Left lung (tissue), 14 donors: ENCODE measurements at places on chromosomes 11 and 22. TPM values are rescaled to one million over a fixed set of nuclear protein-coding genes. Genes with fewer than 3 reads are reported as not detected.

Gene ZNRF3
- total RNA-seq = 8.8 TPM

Gene KBTBD4
- 13.3 TPM for total RNA-seq

Gene JRKL
- total RNA-seq = 13.0 TPM

Gene BRSK2
- 0.13 TPM for total RNA-seq

Gene DRD4
- total RNA-seq = 0.29 TPM

Gene C1QTNF4
- 0.21 TPM for total RNA-seq

Gene ACRV1
- not detected for total RNA-seq

Gene TMPRSS5
- 0.23 TPM for total RNA-seq

Gene CABP4
- total RNA-seq = 2.7 TPM

Gene DDX10
- 16.5 TPM for total RNA-seq

Gene OR10A2
- not detected for total RNA-seq

Gene OR8D2
- not detected for total RNA-seq

Gene KCNJ1
- total RNA-seq = not detected

Gene STX3
- total RNA-seq = 65.9 TPM

DNA sequence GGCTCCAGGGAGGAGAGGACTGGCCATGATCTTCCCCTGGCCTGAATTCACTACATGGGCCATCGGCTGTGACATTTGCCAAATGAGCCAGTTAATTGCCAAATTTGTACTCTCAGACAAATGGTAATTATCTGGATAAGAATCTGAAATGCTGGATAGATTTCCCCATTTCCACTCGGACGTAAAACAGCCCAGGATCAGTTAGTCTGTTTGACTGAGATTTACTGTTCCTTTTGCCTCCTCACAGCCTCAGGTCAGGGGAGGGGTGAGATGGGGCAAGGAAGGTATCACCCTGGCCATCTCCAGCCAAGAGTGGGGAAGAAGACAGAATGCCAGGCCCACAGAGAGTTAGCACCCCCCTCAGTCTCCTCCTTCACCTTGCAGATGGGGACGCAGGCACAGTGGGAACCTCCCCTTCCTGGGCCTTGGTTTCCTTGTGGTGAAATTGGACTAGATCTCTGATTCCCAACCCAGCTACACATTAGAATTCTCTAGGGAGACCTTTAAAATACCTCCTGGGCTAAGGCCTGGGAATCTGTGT, 5.2 kb downstream of the TRIM29 start:
- DNase-seq = peak; percentile 11

DNA sequence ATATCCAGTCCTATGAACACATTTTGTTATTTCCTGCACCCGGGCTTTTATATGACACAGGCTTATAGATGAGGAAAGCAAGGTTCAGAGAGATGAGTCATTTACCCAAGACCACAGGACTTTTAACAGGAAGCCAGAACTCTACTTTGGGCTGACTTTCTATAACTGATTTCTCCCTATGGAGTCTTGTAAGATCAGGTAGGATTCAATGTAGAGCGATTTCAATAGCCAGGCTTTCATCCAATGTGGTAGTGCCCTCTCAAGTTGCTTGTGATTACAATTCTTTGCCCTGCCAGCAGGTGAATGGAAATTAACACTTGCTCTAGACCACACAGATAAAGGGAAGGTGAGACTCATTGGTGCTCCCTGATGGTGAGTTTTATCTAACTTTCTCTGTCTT, 378.3 kb downstream of the INSC start:
- no peak for DNase-seq

DNA sequence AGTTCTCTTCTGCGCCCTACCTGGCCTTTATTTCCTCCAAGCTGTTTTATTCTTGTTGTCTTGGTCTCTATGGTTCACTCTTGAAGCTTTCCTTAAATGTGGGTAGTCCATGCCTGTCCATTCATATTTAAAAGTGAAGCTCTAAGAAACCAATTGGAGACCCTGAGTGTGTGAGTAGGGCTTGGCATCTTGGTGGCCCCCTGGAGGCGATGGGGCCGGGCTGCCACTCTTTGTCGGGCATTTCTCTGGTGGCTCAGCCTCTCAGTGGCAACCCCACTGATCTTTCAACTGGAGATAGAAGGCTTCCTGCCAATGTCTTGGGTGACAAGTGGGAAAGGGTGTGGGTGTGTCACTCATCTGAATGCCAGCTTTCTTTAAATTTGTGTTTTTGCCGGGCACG, 9.1 kb downstream of the TRPT1 start:
- DNase-seq = no peak

GRCh38 chr11:13767471-13767870, 99.0 kb downstream of the FAR1 start:
- no peak for DNase-seq

GRCh38 chr22:37285937-37286336, 3.6 kb downstream of the CYTH4 start:
- DNase-seq = no peak

GRCh38 chr22:30864441-30865420, 103.8 kb downstream of the MORC2 start:
- DNase-seq = no peak

DNA sequence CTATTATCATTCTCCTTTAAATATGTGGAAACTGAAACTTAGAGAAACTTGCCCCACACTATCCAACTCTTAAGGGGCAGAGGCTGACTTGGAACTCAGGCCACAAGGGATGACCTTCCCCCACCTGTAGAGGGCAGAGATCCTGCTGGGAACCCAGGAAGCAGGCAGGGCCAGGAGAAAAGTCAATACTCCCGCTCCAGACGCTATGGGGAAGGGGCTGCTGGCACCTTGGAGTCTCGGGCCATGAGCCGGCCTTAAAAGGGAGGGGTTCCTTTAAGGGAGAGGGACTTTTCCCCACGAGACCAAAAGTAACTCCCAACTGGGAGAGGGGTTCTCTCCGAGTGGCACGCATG, 620 bp upstream of the ANO5 start:
- DNase-seq = no peak

GRCh38 chr11:44219830-44220796, 89.8 kb downstream of the ALX4 start:
- no peak for DNase-seq

DNA sequence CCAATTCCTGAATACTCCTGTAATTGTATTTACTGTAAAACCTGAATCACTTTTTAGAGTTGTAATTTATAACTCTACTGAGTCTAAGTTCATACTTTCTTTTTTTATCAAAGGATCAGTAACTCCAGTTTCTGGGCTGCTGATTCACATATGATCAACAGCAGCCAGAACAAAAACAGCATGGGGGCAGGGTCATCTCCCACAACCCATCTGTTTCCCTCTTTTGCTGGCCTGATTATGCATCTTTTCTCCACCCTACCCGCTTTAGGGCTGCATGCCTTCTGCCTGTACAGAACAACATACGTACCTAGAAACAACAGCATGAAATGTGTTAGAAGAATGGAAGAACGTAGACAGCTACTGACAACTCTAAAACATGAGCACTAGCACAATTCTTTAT, 76.0 kb downstream of the MRTFA start:
- no peak for DNase-seq

- no peak for DNase-seq
Measured at GRCh38 chr11:98358551-98358950, 662.2 kb upstream of the CNTN5 start.

GRCh38 chr11:8283465-8284230, 20.0 kb upstream of the LMO1 start:
- DNase-seq = peak; percentile 61

GRCh38 chr11:60221181-60221580, 21.8 kb downstream of the MS4A4E start:
- no peak for DNase-seq

- no peak for DNase-seq
Measured at GRCh38 chr11:134142536-134142935, 73.7 kb downstream of the JAM3 start.

- DNase-seq = no peak
Measured at GRCh38 chr11:61488651-61489291, 19.8 kb upstream of the LRRC10B start.

DNA sequence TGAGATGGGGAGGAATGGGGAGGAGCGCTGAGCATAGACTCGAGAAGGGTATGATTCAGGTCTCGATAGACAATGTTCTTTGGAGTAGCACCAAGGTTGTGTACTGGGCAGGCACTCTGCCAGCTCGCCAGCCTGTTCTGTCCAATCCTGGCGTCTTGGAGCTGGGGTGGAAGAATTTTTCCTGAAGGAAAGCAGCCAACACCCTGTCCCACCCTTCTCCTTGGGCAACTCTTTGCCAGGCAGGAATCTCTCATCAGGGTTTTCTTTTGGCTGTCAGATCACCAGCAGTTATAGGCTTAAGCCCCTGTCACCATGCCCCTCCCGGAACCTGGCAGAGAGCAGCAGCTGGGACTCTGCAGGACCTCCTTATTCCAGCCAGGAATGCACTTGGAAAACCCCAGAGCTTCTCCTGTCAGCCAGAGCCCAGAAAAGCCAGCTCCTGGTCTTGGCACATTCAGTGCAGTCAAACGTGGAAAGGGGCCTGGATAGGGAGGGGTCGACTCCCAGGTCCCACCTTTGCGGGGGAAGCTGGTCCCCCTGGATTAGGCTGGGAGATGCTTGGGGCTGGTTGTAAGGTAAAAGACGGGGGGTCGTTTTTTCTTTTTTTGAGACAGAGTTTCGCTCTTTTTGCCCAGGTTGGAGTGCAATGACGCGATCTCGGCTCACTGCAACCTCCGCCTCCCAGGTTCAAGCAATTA, 14.4 kb upstream of the SPTBN2 start:
- DNase-seq = no peak

DNA sequence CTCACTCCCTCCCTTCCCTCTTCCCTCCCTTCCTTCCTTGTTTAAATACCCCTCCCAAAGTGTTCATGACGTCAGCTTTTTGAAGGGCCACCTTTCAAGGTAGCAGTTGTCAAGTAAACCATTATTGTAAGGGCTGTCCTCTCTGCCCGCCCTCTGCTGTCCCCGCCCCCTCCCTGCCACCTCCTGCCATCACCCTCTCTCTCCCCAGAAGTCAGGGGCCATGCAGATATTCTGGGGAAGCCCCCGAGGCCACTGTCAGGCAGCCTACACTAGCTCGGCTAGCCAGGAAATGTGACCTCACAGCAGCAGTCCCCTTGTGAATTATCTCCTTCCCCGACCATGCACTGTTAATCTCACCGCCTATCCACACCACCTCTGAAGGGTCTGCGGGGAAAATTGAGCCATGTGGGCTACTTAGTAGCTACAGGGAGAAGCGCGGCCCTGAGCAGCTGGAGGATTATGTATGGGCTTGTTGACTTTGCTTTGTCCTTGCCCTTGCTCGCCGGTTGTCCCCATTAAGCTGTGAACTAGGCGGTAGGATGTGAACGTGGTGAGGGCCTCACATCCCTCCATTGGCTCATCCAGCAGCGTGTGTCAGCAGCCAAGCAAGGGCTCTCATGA, 42.1 kb upstream of the ATXN10 start:
- DNase-seq = no peak
